Vagina (tissue), 2 donors: ENCODE measurements at places on chromosomes 13 and 19.

GRCh38 chr13:43058831-43059230 lies 35.4 kb downstream of the DNAJC15 start:
- DNase-seq = no peak

DNA sequence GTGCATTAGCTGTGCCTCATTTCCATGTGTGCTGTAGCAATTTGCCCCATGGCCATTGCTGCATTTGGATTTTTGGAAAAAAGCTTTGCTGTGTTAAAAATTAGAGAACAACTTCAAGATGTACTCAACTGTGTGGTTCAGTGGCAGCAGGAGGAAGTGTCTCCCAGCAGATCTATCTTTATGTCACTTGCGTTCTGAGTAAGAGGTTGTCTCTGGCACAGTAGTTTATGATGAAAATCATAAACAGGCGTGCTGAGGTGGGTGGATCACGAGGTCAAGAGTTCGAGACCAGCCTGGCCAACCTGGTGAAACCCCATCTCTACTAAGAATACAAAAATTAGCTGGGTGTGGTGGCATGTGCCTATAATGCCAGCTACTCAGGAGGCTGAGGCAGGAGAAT lies 29.0 kb upstream of the RNF17 start:
- no peak for DNase-seq

- DNase-seq = no peak
Measured at GRCh38 chr19:49422407-49423070, 702 bp downstream of the PTH2 start.

DNA sequence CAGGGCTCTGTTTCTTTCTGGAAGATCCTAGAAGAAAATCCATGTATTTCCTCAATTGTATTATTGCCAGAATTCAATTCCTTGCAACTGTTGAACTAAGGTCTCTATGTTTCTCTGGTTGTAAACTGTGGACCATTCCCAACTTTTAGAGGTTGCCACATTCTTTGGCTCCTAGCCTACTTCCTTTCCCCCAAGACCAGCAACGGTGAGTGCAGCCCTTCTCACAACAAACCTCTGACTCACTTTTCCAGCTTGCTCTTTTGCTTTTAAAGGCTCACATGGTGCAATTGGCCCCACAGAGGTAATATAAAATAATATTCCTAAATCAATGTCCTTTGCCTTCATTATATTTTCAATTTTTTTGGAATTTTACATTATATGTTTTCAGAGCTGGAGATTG lies 371.3 kb downstream of the SLITRK5 start:
- no peak for DNase-seq

- no peak for DNase-seq
Measured at GRCh38 chr13:53141336-53141735, 112.7 kb downstream of the OLFM4 start.

DNA sequence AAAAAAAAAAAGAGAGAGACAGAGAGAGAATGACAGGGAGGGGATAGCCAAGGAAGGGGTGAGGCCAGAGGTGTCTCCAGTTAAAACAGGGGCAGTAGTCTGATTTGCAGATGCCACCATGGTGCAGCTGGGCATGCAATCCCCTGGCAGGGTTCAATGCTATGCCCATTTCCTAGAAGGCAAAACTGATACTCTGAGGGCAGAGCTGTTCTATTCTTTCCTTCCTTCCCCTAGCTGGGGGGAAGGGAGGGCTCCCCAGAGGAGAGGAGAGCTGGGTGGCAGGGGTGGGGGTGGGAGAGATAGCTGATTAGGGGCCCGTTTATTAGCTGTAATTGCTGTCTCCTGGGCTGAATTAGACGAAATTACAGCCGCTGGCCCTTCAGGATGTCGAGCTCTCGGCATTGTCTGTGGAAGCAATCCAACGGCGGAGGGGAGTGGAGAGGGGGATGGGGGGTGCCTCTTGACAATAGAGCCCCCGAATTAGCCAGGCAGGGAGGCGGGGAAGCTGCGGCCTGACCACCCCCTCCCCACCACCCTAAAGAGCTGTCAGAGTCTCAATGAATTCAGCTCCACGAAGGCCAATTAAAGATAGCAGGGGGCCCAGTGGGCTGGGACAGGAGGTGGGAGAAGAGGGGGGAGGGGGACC lies 14.4 kb upstream of the DPP9 start:
- no peak for DNase-seq

DNA sequence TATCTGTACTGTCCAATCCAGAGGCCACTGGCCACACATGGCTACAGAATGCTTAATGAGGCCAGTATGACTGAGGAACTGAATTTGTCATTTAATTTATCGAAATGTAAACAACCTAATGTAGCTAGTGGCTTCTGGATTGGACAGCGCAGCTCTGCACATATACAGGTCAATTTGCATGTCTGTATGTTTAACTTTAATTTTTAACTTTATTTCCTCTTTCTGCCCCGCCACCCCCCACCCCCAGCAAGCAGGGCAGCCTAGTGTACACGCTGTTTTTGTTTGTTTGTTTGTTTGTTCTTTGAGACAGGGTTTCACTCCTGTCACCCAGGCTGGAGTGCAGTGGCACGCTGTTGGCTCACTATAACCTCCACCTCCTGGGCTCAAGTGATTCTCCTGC lies 15.5 kb downstream of the ZSWIM9 start:
- no peak for DNase-seq

GRCh38 chr19:28615966-28616365 lies 597.0 kb downstream of the UQCRFS1 start:
- DNase-seq = no peak

- no peak for DNase-seq
Measured at GRCh38 chr19:27774827-27775226, 1438.1 kb downstream of the UQCRFS1 start.

DNA sequence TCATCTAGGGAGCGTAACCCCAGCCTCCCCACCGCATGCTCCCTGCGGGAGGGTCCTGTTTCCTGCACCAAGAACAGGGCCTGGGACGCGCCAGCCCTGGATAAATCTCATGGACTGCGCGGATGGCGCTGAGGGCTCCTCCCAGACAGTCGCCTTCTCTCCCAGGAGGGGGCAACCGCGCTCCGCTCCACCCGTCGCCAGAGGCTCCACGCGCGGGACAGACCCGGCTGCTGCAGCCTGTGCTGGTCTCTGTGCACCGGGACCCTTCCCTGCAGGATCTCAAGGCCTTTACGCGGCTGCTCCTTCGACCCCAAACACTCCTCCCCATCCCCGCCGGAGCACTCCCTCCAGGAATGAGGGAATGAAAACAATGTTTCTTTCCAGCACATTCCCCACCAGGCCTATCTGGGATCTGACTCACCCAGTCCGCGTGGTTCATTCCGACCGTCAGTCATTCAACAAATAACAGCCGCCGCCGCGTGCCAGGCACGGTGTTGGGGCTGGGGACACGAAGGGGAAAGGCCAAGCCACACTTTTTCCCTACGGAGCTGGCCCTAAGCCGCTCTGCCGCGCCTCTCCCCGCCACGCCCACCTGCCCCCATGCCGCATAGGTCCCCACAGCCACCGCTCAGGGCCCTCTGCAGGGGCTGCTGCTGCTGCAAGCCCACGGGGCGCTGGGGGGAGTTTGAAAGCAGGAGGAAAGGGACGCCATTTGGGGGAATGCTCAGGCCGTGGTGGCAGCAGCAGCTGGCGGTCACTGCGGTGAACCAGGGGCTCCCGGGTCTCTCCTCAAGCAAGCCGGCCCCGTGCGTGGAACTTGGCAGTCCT lies 6.0 kb downstream of the PNMA8B start:
- DNase-seq = no peak

DNA sequence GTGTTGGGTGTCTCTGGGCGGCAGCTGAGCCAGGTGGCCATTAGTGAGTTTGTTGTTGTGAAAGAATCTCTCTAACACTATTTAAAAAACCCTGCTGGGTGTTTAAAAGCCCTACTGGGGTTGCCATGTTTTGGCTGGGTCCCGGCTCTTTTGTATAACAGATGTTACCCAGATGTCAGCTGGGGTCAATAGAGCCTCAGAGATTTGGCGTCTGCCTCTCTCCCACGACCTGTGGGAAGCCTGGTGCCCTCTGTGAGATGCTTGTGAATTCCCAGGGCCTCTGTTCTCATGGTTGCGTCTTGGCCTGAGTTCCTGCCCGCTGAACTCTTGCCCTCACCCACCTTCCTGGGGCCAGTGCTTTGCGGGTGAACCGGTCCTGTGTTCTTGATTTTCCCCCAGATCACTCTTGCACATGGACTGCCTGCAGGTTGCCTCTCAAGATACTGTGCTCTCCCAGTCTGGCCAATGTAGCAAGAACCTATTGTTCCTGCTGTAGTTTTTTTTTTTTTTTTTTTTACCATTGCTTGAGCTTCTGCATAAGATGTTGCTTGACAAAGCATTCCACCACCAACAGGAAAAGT lies 9.5 kb downstream of the NFILZ start:
- no peak for DNase-seq

GRCh38 chr19:20078581-20079031 lies 806 bp downstream of the ZNF90 start:
- DNase-seq = no peak

- no peak for DNase-seq
Measured at GRCh38 chr13:46745062-46745461, 51.9 kb downstream of the ESD start.

GRCh38 chr13:114002771-114003321 lies 29.0 kb upstream of the C13orf46 start:
- no peak for DNase-seq

- no peak for DNase-seq
Measured at GRCh38 chr19:49447485-49448431, 3.9 kb downstream of the PIH1D1 start.

GRCh38 chr13:76836311-76836710 lies 49.9 kb downstream of the KCTD12 start:
- DNase-seq = no peak

DNA sequence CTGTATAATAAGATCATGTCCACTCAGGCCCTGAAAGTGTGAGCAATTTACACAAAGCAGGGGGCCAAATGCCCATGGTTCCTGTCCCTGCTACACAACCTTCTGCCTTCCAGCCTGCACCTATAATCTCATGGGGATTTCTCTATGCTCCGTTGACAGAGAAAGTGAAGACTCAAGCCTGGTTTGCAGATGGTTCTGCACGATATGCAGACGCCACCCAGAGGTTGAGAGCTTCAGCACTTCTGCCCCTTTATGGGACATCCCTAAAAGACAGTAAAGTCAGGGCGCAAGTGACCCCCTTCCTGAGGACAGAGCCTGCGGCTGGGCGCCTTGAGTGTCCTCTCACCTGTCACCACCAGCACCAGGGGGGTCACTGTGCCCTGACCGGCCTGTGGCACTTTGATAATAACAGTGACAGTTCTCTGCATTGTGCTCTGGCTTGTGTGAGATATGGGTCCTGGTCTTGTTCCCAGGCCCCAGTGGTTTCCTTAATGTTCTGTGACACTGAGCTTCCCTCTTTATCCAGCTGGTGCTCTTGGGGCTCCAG lies 15.1 kb downstream of the LILRA5 start:
- peak; percentile 40 for DNase-seq

DNA sequence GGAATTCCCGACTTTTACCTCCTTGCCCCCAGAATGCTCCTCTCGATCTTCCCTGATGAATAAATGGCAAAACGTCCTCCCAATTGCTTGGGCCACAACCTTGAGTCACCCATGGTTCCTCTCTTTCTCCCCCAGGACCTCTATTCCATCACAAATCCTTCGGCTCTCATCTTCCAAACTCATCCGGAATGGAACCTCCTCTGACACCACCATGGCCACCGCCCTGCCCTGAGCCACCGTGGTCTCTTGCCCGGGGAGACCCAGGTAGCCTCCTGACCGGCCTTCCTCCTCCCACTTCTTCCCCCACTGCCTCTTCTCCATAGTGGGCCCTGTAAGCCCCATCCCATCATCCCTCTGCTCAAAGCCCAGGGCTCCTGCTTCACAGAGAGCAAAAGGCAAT lies 4.9 kb downstream of the SLC7A10 start:
- no peak for DNase-seq

DNA sequence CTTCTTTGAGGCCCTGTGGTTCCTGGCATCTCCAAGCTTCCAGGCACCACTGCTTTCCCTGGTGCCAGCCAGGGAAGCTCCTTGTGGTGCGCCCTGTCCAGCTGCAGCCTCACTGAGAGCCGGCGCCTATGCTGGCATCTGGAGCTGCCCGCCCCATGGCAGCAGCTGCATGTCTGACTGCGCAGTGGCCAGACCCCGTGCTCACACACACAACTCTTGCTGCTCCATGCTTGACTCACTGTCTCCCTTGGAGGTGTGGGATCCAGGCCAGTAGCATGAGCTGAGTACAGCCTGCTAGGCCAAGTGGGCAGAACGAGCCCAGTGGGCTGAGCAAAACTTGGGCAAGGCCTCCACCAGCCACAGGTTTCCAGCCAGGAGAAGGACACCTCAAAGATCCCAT lies 11.5 kb upstream of the SUPT20H start:
- DNase-seq = no peak

GRCh38 chr13:88429862-88430261 lies 758.7 kb downstream of the SLITRK5 start:
- DNase-seq = no peak

DNA sequence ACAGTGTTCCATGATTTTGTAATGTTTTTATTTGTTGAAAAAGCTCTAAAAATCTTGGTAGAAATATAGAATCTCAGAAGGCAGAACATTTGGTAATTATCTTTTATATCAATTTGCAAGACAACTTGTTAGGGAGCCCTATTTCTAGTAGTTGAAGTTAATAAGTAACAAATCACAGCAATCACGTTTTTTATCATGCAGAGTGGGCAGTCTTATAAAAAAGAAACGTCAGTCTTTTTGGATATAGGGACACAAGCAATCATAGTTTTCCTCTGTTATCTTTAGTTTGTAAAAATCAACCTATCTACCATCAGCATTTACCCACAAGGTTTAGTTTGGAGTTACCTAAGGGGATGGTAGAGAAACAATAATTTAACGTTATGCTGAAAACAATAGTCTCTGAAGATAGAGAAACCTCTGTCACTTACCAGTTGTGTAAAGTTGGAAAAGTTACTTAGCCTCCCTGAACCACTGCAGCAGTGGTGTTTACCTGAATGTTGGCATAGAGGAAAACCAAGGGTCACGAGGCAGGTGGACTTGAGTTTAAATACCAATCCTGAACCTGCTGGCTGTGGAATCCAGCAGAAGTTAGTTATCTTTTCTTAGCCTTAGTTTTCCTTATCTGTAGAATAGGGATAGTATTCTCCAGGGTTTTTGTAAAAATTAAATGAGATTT lies 192.8 kb downstream of the GGACT start:
- no peak for DNase-seq

DNA sequence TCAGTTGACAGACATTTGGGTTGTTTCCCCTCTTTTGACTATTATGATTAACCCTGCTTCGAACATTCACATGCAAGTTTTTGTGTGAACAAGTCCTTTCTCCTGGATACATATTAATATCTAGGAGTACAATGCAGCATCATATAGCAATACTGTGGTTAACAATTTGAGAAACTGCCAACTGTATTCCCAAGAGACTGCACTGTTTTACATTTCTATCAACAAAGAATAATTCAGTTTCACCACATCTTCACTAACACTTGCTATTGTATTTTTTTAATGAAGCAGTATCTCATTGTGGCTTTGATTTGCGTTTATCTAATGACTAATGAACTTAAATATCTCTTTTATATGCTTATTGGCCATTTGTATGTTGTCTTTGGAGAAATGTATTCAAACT lies 184.6 kb upstream of the NBEA start:
- DNase-seq = no peak

- DNase-seq = no peak
Measured at GRCh38 chr19:47230054-47230920, 712 bp downstream of the BBC3 start.
